Placental epithelial cell (primary cell): ENCODE measurements at places on chromosomes 3 and 15. TPM values are rescaled to one million over a fixed set of nuclear protein-coding genes. Genes with fewer than 3 reads are reported as not detected.

PLA2G4D gene
- total RNA-seq, result not detected in 2 replicates

TMIE gene
- total RNA-seq, result 0.22 TPM in 1 of 2 replicates, not detected in the other

SLC7A14 gene
- under 0.01 TPM in 1 of 2 replicates, not detected in the other for total RNA-seq

KLHL25 gene
- 3.1 and 3.7 TPM in 2 replicates for total RNA-seq

SLC25A36 gene
- 65.3 and 82.1 TPM in 2 replicates for total RNA-seq

SERINC4 gene
- total RNA-seq, result 0.39 TPM in 1 of 2 replicates, not detected in the other

SLC12A1 gene
- not detected in 2 replicates for total RNA-seq

SLC22A13 gene
- 2.6 and 3.1 TPM in 2 replicates for total RNA-seq

UBL7 gene
- total RNA-seq, result 31.4 and 57.7 TPM in 2 replicates

CCDC80 gene
- 1,157 and 1,789 TPM in 2 replicates for total RNA-seq

SLC28A2 gene
- total RNA-seq, result not detected in 2 replicates

SNTN gene
- not detected in 2 replicates for total RNA-seq

SCN5A gene
- total RNA-seq, result 1.3 and 2.0 TPM in 2 replicates

SCAANT1 gene
- total RNA-seq, result not detected in 2 replicates

GASK1A gene
- total RNA-seq, result 23.2 and 24.3 TPM in 2 replicates

CHRM5 gene
- under 0.01 and 0.11 TPM in 2 replicates for total RNA-seq

DLEC1 gene
- total RNA-seq, result 0.11 and 0.39 TPM in 2 replicates

C3orf18 gene
- total RNA-seq, result 4.3 and 7.4 TPM in 2 replicates

SLC38A3 gene
- not detected in 2 replicates for total RNA-seq

PCBP4 gene
- total RNA-seq, result 55.7 and 174 TPM in 2 replicates

CALML4 gene
- 2.2 and 3.9 TPM in 2 replicates for total RNA-seq

KPNA4 gene
- 30.9 and 31.4 TPM in 2 replicates for total RNA-seq

ZNF717 gene
- 11.8 and 18.5 TPM in 2 replicates for total RNA-seq

TGM5 gene
- not detected in 2 replicates for total RNA-seq

ALDH1A2 gene
- total RNA-seq, result 0.79 and 4.3 TPM in 2 replicates

GOLGA8S gene
- total RNA-seq, result under 0.01 TPM in 1 of 2 replicates, not detected in the other
